Kidney glomerular epithelial cell (primary cell): ENCODE measurements at places on chromosomes 6 and 20.
A peak's percentile ranks its signal among the peaks of the same experiment; 100 is the strongest.

- DNase-seq: peak; percentile 79
Measured at GRCh38 chr20:47318027-47318585, 38.4 kb downstream of the ZMYND8 start.

GRCh38 chr6:148296771-148297170, 45.9 kb upstream of the SASH1 start:
- DNase-seq: no peak

GRCh38 chr20:63155266-63156165, 60.4 kb downstream of the YTHDF1 start:
- no peak for DNase-seq

DNA sequence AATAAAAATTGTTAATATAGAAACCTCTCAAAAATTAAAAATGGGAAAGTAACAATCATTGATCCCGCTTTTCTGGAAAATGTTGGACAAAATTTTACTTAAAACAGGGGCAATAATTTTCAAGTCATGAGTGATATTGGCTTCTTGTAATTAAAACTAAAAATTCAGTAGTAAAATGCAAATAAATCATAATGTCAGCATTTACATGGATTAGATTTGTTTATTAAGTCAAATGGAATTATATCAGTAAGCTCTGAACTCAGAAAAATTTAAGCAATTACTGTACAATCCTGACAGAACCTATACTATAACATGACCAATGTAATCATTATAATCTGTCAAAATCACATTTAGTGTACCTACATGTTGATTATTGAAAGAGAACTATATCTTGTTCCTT, 39.9 kb upstream of the NKX2-4 start:
- no peak for DNase-seq

- DNase-seq: no peak
Measured at GRCh38 chr6:142846459-142846831, 98.5 kb downstream of the HIVEP2 start.

GRCh38 chr6:42013134-42013516, 37.2 kb upstream of the TAF8 start:
- DNase-seq: peak; percentile 75

GRCh38 chr6:168905451-168906090, 348.1 kb downstream of the THBS2 start:
- DNase-seq: no peak

DNA sequence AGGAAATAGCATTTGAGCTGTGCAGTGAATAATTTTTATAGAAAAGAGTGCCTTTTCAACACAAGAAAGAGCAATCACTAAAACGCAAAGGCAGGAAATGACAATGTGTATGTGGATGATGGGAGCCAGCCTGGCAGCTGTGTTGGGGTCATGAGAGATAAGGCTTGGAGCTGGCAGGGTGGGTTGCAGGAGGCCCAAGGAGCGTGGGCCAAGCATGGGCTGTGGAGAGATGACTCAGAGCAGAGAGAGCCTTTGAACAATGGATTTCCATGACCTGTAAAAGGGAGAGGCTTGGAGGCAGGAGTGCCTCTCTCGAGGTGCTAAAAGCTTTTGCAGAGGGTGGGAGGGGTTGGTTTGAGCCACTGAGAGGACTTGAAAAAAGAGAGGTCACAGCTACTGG, 6.6 kb upstream of the TBC1D7 start:
- DNase-seq: no peak

GRCh38 chr6:2547355-2547754, 203.4 kb downstream of the MYLK4 start:
- DNase-seq: no peak

GRCh38 chr20:41078329-41078728, 49.7 kb downstream of the TOP1 start:
- DNase-seq: peak; percentile 59

GRCh38 chr6:53020005-53020744, 25.1 kb upstream of the GSTA4 start:
- no peak for DNase-seq

DNA sequence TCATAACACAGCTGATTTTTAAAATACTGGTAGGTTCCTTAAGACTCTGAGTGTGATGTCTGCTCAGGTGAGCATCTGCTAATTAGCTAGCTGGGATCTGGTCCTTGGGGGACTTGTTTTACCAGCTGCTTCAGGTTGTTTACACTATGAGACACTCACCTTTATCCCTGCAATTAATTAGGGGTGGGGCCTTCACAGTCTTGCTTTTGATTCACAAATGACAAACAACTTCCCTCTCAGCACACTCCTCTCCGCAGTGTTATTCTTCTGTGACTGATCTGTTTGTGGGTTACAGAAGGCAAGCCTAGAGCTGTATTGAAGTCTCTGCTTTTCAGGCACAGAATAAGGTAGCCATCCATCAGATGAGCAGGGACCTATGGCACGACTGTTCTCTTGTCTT, 62.0 kb upstream of the CD83 start:
- no peak for DNase-seq

DNA sequence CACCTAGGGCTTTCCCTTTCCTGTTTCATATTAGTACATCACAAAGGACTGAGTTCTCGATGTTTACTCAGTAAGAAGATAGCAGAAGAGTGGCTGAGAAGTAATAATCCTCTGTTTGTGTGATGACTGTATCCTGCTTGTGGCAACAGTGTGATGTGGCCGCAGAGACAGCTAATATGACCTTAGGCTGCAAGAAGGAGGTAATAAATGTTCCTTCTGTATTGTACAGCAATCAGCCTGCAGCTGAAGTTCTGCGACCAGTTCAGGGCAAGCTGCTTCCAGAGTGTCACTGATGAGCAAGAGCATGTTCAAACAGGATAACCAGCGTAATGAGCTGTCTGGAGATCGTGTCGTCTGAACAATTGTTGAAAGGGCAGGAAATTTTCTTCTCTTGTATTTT, 70.9 kb downstream of the OPN5 start:
- no peak for DNase-seq

DNA sequence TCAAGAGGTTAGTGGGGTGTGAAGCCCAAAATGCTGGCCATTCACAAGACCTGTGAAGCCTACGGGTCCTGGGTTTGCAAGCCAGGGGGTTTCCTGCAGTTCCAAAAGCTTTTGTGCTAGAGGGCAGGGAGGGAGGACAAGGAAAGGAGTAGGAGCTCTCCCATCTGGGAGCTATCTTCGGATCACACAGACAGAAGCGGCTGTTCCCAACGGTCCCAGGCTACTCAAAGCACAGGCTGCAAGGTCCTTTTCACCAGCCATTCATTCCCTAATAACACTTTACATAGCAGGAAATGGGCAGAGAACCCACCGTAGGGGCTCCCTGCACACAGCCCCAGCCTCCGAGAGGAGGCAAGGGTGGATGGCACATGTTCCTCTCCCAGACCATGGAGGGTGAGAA, 296.9 kb downstream of the FOXC1 start:
- no peak for DNase-seq

GRCh38 chr6:3683331-3683730, 68.2 kb downstream of the PXDC1 start:
- DNase-seq: no peak

- DNase-seq: no peak
Measured at GRCh38 chr6:15290962-15291704, 45.3 kb downstream of the JARID2 start.

GRCh38 chr20:24586523-24586840, 117.1 kb downstream of the SYNDIG1 start:
- no peak for DNase-seq

DNA sequence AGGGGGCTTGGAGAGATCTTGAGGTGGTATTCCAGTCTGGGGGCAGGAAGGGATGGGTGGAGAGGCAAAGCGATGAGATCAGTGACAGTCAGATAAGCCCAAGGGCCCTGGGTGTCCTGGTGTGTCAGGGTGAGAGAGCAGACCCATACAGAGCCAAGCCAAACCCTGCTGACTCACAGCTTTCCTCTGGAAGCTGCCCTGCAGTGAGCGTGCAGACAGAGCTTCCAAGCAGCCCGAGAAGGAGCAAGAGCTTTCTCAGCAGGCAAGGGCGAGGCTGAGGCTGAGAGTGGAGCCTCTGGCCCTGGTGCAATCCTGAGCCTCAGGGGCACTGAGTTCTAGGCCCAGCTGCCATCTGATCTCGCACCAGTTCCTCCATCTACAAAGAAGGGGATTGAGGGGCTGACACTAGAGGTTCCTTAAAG, 91.1 kb upstream of the HIVEP1 start:
- peak; percentile 67 for DNase-seq

DNA sequence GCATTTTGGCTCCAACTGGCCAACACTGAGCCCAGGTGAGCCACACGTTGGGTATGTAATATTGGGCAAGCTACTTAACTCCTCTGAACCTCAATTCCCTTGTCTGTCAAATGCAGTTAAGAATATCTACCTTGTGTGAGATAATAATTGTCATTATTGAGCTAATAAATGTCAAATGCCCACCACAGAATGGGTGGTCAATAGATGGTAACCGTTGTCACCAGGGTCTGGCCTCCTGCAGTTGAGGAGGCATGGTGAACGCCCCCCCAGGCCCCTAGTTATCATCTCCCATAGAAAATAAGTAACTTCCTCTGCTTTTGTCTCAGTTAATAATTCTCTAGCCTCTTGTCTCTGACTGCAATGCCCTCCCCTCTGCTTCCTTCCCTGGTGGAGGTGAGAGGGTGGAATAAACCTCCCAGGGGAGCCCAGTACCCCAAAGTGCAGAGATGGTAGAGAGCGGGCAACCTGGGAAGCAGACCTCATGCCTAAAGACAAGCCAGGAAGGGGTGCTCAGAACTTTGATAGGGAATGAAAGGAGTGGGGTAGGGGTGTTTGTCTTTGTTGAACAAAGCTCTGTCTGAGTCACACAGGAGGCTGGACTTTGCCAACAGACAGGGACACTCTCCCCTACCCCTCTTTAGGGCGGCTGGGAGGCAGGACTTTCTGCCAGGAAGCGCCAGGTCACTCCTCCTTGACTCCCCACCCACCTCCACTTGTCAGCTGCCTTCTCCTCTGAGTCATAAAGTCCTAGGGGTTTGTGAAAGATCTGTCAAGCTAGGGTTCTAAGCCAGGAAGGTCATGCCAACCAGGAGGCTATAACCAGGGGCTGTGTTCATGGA, 1.3 kb upstream of the UNC5CL start:
- peak; percentile 95 for DNase-seq
